ENCODE measurements at places on chromosomes 5 and 9.

DNA sequence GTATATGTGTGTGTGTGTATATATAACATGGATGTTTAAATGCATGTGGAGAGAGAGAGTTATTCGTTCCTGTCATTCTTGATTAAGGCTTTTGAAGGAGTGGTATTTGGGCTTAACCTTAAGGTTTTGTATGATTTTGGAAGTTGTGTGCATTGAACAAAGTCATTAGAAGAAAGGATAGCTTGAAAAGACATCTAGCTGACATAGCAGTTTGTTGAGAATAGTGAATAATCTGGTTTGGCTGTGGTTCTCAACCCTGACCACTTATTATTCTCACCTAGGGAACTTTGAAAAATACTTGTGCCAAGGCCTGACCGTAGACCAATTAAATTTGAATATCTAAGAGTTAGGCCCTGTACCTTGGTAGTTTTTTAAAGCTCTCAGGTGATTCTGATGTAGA lies 141.1 kb upstream of the SH3GL2 start:
- DNase-seq, result no peak

DNA sequence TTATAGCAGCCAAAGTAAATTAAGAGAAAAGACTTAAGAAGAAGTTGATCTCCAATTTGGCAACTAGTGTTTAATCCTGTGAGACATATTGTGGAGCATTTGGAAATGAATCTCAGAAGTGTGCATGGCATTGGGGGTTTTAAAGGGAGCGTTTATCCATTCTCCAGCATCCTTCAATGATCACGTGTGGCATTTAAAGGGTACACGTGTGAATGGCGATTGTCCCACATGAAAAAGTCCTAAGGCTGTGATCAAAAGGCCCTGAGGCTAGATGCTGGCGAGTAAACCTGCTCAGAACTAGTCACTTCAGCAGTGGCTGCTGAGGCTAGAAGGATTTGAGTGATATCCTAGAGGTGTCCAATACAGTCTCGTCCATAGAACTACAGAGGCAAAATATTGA lies 315.6 kb upstream of the CDH9 start:
- DNase-seq, result no peak

DNA sequence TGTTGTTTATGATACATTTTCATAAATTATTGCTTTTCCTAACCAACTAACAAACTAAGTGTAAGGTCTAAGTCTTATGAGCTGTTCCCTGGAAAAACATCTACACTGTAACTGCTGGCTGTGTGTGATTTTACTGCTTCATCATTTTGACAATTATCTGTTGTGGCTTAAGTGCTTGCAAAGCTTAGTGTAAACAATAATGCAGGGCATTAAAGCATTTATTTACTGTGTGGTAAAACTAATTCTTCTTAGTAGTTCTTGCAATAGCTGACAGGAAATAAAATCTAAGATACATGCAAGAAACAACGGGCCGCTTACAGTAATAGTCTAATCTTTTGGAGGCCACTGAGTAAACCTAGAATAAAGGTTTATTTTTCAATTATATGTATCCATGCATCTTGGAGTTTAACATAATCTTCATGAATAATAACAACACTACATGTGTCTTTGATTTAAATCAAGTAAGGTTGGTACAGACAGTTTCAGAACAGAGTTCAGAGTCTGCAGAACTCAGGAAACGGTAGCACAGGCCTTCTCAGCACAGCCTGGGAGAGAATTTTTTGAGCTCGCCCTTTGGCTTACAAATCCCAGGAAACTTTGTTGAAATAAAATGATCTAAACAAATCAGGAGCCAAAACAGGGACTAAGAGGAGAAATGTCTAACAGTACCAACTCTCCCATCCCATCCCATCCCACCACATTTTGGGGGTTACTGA lies 473.1 kb downstream of the NR2F1-AS1 start:
- no peak for DNase-seq

DNA sequence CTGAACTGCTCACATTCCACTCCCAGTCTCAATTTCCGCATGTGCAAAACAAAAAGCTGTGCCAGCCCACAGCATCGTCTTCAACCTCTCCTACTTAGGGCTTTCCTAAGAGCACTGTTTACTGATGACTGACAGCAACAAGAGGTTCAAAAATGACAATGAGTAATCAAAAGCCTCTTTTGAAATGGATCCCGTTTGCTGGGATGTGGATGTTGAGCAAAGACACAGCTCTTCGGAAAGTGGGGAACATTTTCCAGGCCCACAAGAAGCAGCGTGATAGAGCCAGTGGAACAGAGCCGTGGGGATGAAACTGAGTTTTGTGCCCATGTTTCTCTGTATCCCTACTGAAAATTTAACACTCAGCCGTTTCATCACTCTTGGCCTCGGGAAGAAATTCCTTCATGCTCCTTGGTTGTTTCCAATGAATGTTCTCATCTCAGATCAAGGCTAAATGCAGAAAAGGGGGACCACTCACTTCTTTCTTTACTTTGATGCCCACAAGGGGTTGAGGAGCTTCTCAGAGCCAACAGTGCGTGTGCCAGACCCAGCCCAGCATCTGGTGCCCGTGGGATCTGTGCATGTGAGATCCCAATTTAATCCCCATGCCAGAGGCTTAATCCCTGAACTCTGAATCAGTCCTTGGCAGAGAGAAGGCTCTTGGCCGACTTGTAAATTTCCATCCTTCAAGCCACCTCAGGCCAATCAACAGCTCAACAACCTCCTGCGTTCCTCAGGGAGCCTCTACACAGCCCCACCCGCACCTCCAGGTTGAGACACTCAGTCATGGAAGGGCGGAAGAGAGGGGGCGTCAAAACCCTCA lies 230.2 kb upstream of the DAPK1 start:
- DNase-seq, result no peak

DNA sequence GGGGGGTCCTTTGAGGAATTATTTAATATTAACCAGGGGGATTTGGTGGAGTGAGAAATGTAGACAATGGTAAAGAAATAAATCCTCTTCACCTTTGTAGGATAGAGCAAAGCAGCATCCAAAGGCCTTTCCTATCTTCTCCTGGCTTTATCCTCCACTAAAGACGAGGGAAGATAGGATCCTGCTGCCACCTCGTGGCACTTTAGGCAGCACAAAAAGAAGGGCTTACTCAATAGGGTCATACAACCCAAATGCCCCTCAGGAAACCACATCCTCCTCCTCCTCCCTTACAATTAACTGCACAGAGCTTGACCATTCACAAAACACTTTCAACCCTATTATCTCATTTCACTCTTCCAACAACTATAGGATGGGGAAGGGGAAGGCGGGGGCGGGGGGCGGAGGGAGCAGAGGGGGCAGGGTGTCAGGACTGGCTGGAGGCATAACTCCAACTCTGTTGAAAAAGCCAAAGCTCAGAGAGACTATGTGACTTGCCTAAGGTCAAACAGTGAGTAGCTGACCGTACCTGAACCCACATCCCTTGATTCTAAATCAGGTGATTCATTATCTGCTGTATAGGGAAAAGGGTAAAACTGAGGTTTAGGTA lies 45.4 kb upstream of the MYOT start:
- DNase-seq, result no peak

- no peak for DNase-seq
Measured at GRCh38 chr5:176629853-176630680, at the start of the genes EIF4E1B and SNCB. TSS of gene EIF4E1B (plus strand) at chr5:176630675. CDS start at chr5:176642788, 12,113 bp downstream. TSS of gene SNCB (minus strand) at chr5:176630534. CDS start at chr5:176629654, 880 bp downstream.

DNA sequence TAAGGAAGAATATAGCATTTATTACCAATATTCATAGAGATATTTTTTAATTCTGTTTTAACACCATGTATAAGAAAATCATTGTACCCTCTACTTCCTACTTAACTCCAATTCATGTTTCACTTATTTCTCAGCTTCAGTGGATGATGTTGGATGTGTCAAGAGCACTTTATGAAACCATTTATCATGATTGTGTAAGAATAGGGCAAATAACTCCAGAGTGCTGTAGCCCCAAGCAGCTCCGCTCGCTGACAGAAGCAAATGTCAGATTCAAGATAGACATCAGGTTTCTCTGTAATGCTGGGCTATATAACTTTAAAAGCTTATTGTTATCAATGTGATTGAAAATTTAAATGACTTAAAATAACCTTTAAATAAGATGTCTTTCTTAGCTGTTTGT lies 50.4 kb downstream of the MAST4 start:
- no peak for DNase-seq

Data from cerebellar nuclear complex (tissue), 1 donor.